ENCODE measurements at places on chromosomes 1 and 21. TPM values are rescaled to one million over a fixed set of nuclear protein-coding genes. Genes with fewer than 3 reads are reported as not detected.

The PRR9 gene
- not detected for total RNA-seq

The FMO1 gene
- total RNA-seq: not detected

The LRRC53 gene
- 0.14 TPM for total RNA-seq

The C1orf74 gene
- 3.6 TPM for total RNA-seq

The C1orf141 gene
- total RNA-seq: not detected

DNA sequence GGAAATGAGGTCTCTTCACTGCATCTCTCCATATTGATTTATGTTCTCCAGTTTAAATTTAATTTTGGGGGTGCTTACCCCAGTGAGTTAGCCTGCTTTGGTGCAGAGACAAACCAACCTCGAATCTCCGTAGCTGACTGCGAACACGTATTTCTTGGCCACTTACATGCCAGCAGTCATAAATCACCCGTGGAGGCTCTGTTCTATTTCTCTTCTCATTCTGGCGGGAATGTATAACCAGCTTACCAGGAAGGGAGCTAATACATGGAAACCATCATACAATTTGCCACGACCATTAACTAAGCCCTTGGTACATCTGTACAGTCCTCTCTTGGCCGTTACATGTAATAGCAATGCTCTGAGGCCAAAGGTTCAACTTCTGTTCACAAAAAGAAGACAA, 148.0 kb downstream of the PLA2G4A start:
- H3K36me3 ChIP-seq: no peaks in the 10 kb centered on the region
- no peak for DNase-seq
- no peak overlapping the region for H3K4me3 ChIP-seq
- no peaks in the 10 kb centered on the region for H3K27me3 ChIP-seq
- H3K4me1 ChIP-seq: no peaks in the 10 kb centered on the region

DNA sequence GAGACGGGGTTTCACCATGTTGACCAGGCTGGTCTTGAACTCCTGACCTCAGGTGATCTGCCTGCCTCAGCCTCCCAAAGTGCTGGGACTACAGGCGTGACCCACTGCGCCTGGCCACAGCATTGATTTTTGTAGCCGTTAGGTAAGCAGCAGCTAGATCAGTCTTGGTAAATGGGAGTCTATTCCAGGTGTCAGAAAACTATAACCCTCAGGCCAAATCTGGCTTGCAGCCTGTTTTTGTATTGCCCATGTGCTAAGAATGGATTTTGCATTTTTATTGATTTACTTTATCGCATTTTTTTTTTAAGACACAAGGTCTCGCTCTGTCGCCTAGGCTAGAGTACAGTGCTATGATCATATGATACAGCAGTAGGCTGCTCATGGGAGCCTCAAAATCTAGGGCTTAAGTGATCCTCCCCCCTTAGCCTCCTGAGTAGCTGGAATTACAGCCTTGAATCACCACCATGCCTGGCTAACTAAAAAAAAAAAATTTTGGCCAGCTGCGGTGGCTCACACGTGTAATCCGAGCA, 16.6 kb upstream of the SRSF10 start:
- no peak overlapping the region for H3K4me3 ChIP-seq
- DNase-seq: no peak
- no peaks in the 10 kb centered on the region for H3K27me3 ChIP-seq

- DNase-seq: no peak
- no peaks in the 10 kb centered on the region for H3K36me3 ChIP-seq
- H3K4me3 ChIP-seq: no peak overlapping the region
- H3K27me3 ChIP-seq: no peaks in the 10 kb centered on the region
Measured at GRCh38 chr1:152014943-152015342, 21.3 kb upstream of the S100A10 start.

DNA sequence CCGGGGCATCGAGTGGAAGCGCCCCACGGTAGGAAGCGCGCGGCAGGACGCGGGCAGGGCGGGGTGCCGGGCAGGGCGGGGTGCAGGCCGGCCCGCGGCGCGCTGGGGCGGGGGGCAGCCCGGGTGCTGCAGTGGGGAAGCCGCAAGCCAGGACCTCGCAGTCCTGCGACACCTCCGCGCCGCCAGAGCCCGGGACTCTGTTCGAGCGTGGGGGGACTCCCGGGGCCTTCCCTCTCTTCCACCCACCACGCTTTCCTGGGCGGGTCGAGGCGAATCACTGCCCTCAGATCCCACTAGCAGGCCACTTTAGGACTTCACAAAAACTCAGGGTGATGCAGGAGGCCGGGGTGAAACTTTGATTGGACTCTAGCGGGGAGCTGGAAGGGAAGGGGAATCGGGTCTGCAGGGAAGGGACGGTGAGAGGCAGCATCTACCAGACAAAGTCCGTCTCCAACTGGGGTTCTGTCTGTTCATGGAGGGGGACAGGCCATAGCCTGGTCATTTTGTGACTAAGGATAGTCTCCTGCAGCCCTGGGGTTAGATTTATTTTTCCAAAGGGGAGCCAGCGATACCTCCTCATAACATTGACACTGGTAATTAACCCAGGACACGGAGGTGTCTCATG, 623 bp downstream of the CAPN2 start:
- H3K4me1 ChIP-seq: peaks cover 10% of the 10 kb centered on the region
- H3K4me3 ChIP-seq: peak overlapping the region; percentile 78
- H3K27ac ChIP-seq: peak overlapping the region; percentile 81
- no peak for DNase-seq
- no peaks in the 10 kb centered on the region for H3K27me3 ChIP-seq

- no peaks in the 10 kb centered on the region for H3K27me3 ChIP-seq
- no peak overlapping the region for H3K4me3 ChIP-seq
- DNase-seq: no peak
- peaks cover 6% of the 10 kb centered on the region for H3K36me3 ChIP-seq
- no peak overlapping the region for H3K27ac ChIP-seq
Measured at GRCh38 chr1:192811594-192812239, 2.9 kb downstream of the RGS2 start.

DNA sequence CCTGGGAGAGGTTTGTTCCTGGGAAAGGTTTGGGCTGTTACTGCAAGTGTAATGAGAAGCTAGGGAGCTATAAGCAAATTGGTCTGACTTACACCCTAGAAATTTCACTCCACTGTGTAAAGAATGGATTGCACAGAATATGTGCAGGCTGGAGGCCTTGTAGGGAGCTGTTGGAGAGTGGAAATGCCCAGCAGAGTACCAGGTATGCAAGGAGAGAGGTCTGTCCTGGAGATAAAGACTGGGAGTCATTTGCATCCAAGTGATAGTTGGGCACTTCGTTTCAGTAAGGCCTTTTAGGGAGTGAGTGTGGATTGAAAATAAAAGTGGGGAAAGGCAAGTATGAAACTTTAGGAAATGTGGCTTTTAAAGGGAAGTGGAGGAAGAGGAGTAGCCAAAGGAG, 75.8 kb downstream of the CACNA1E start:
- no peaks in the 10 kb centered on the region for H3K36me3 ChIP-seq
- H3K27me3 ChIP-seq: peaks cover 10% of the 10 kb centered on the region
- H3K4me3 ChIP-seq: no peak overlapping the region
- no peak overlapping the region for H3K27ac ChIP-seq

GRCh38 chr1:39576016-39576657, 453 bp downstream of the PABPC4 start:
- H3K4me1 ChIP-seq: peaks cover 21% of the 10 kb centered on the region
- peaks cover 9% of the 10 kb centered on the region for H3K36me3 ChIP-seq
- H3K27ac ChIP-seq: no peak overlapping the region
- peak overlapping the region; percentile 85 for H3K4me3 ChIP-seq
- peak; percentile 58 for DNase-seq

DNA sequence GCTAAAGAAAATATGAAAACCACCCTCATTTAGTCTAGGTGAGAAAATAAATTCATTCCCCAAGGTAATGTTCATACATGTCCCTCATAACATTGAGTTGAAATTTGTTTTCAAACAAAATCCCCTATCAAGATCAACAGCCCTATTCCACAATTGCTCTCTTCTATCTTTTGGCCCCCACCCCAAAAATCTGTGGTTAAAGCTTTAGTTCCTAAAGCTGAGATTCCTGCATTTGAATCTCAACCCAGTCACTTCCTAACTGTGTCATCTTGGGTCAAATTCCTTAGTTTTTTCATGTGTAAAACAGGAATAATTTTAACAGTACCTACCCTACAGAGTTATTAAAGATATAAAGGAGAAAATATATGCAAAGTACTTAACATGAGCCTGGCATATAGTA, 22.0 kb downstream of the KIAA0319L start:
- no peak overlapping the region for H3K4me3 ChIP-seq
- no peaks in the 10 kb centered on the region for H3K27me3 ChIP-seq
- no peaks in the 10 kb centered on the region for H3K4me1 ChIP-seq
- H3K36me3 ChIP-seq: no peaks in the 10 kb centered on the region

GRCh38 chr21:45873418-45873817, 108.2 kb upstream of the COL6A1 start:
- H3K4me3 ChIP-seq: no peak overlapping the region
- no peaks in the 10 kb centered on the region for H3K27me3 ChIP-seq
- no peak for DNase-seq
- H3K27ac ChIP-seq: no peak overlapping the region

- H3K36me3 ChIP-seq: no peaks in the 10 kb centered on the region
- H3K4me1 ChIP-seq: no peaks in the 10 kb centered on the region
- H3K4me3 ChIP-seq: no peak overlapping the region
- no peak overlapping the region for H3K27ac ChIP-seq
- DNase-seq: no peak
- H3K27me3 ChIP-seq: no peaks in the 10 kb centered on the region
Measured at GRCh38 chr1:17183388-17184160, 21.4 kb upstream of the PADI1 start.

DNA sequence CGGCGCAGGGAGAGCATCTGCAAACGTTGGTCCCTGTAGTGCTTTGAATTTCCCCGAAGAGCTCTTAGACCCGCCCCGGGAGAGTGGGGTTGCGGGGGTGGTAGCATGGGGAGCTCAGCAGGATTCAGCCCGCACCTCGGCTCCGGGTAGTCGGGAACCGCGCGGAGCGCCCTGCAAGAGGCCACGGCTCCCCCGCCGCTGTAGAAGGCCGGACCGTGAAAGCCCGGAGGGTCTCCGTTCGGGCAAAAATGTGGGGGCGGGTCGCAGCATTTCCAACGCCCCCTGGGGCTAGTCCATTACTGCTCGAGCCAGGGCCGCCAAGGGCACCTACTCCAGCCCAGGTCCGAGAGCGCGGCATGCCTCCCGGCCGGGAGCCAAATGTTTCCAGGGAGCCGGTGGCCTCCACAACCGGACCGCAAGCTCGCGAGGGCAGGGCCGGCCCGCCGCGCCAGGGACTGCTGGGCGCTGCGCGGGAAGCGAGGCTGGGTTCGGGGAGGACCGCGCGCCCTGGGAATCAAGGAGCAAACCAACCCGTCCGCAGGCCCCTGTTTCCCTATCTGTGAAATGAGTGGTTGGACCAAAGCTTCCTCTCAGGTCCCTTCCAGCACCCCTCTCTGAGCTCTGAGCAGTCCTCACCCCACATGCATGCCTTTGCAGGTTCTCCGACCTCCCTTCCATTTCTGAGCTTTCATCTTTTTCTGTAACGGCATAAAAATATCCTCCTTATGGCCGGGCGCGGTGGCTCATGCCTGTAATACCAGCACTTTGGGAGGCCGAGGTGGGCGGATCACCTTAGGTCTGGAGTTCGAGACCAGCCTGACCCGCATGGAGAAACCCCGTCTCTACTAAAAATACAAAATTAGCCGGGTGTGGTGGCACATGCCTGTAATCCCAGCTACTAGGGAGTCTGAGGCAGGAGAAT, 775 bp upstream of the TMEM63A start:
- no peaks in the 10 kb centered on the region for H3K36me3 ChIP-seq
- H3K4me1 ChIP-seq: no peaks in the 10 kb centered on the region
- no peaks in the 10 kb centered on the region for H3K27me3 ChIP-seq
- peak overlapping the region; percentile 45 for H3K27ac ChIP-seq

- H3K27ac ChIP-seq: no peak overlapping the region
- no peak for DNase-seq
- H3K4me3 ChIP-seq: no peak overlapping the region
- H3K36me3 ChIP-seq: no peaks in the 10 kb centered on the region
- no peaks in the 10 kb centered on the region for H3K27me3 ChIP-seq
Measured at GRCh38 chr21:28640326-28640725, 352.4 kb downstream of the LTN1 start.

DNA sequence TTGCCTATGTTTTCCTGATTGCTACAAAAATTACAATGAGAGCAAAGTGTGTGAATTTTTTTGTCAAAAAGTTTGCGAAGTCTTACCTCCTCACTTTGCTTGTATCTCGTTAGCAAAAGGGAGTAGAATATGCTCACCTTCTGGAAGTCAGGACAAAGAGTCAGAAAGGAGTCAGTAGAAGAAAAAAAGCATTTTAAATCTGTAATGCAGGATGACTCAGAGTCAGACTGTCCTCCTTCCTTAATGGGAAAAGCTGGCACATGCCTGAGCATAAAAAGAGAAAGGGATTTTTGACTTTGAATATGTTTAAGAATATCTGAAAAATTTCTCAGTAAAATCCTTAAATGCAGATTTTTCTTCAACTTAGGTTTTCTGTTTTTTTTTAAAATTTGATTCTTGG, 14.2 kb upstream of the VN1R5 start:
- no peak for DNase-seq
- no peaks in the 10 kb centered on the region for H3K4me1 ChIP-seq
- H3K27me3 ChIP-seq: no peaks in the 10 kb centered on the region
- H3K4me3 ChIP-seq: no peak overlapping the region
- no peak overlapping the region for H3K27ac ChIP-seq

- no peaks in the 10 kb centered on the region for H3K36me3 ChIP-seq
- no peak overlapping the region for H3K4me3 ChIP-seq
- no peak overlapping the region for H3K27ac ChIP-seq
Measured at GRCh38 chr1:239897458-239897857, 194.2 kb upstream of the FMN2 start.

DNA sequence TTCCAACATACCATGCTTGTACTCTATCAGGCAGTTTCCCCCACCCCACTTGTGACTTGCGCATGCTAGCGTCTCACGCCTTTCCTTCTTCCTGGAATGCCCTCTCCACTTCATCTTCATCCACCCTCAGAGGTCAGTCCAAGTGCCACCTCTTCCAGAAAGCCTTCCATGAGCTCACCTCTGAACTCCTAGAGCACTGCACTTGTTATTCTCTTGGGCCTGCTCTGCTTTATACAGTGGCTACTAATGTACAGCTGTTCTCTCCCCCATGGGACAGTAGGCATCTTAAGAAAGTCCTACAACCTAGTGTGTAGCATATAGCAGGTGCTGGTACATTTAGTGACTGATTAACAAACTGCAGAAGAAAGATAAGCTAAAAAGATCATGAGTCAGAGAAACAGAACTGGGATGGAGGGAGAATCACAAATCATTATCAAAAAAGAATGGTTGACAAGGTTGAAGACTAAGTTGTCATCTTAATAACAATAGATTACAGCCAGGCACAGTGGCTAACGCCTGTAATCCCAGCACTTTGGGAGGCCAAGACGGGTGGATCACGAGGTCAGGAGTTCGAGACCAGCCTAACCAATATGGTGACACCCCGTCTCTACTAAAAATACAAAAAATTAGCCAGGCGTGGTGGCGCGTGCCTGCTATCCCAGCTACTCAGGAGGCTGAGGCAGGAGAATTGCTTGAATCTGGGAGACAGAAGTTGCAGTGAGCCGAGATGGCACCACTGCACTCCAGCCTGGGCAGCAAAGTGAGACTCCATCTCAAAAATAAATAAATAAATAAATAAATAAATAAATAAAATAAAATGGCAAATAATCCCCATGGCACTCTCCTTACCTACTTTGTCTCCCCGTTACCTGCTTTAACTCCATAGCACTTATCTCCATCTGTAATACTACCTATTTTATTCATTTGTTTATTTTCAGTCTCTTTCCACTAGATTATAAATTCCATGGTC, 16.3 kb upstream of the TSPAN1 start:
- no peak overlapping the region for H3K27ac ChIP-seq
- no peaks in the 10 kb centered on the region for H3K27me3 ChIP-seq
- H3K36me3 ChIP-seq: no peaks in the 10 kb centered on the region
- no peak for DNase-seq

Data from cardiac muscle cell (in vitro differentiated cells and primary cell).